Ascending aorta (tissue), 2 donors: ENCODE measurements at places on chromosomes 1 and 21. TPM values are rescaled to one million over a fixed set of nuclear protein-coding genes. Genes with fewer than 3 reads are reported as not detected.

ARID1A gene
- 104 TPM for total RNA-seq

DNA sequence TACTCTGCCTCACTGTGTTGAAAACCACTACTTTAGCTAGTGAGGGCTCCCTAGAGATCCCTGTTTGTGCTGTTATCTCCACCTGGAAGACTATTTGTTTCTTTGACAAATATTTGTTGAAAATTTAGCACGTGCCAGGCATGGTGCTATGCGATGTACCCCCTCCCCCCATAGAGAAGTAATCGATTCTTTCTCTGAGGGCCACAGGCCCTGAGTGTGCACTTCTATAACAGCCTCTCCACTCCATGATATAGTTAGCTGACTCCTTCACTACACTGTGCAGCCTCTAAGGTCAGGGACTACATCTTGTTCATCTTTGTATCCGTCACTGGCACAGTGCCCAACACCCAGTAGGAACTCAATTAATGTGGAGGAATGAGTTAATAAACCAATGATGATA, 17.3 kb upstream of the RBM15 start:
- H3K4me1 ChIP-seq, result no peaks in the 10 kb centered on the region
- DNase-seq, result no peak
- H3K36me3 ChIP-seq, result no peaks in the 10 kb centered on the region
- no peak overlapping the region for H3K27ac ChIP-seq
- no peak overlapping the region for H3K4me3 ChIP-seq

DNA sequence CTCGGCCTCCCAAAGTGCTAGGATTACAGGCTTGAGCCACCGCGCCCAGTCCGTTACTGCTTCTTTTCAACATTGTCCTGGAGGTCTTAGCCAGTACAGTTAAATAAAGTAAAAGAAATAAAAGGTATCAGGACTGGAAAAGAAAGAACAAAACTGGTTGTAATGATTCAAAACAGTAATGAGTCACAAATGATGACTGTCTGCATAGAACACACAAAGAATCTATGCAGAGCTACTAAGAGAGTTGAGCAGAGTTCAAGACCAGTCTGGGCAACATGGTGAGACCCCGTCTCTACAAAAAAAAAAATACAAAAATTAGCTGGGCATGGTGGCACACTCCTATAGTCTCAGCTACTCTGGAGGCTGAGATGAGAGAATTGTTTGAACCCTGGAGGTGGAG, 23.4 kb downstream of the BCAR3 start:
- H3K27ac ChIP-seq, result no peak overlapping the region
- no peak for DNase-seq
- peaks cover 16% of the 10 kb centered on the region for H3K4me1 ChIP-seq
- H3K36me3 ChIP-seq, result no peaks in the 10 kb centered on the region
- H3K27me3 ChIP-seq, result no peaks in the 10 kb centered on the region

DNA sequence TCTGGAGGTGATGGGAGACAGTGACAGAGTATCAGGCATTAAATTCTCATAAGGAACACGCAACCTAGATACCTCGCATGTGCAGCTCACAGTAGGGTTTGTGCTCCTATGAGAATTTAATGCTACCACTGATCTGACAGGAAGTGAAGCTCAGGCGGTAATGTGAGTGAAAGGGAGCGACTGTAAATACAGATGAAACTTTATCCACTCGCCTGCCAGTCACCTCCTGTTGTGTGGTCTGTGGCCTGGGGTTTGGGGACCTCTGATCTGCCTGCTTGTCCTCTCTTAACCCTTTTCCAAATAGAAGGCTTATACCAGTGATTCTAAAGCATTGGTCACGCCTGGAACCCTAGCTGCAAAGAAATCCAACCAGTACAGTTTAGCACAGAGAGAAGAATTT, 15.3 kb downstream of the GABPA start:
- H3K4me1 ChIP-seq, result no peaks in the 10 kb centered on the region
- H3K4me3 ChIP-seq, result no peak overlapping the region
- no peak overlapping the region for H3K27ac ChIP-seq
- H3K36me3 ChIP-seq, result peaks cover 43% of the 10 kb centered on the region

C1orf74 gene
- 0.11 TPM for total RNA-seq

DNA sequence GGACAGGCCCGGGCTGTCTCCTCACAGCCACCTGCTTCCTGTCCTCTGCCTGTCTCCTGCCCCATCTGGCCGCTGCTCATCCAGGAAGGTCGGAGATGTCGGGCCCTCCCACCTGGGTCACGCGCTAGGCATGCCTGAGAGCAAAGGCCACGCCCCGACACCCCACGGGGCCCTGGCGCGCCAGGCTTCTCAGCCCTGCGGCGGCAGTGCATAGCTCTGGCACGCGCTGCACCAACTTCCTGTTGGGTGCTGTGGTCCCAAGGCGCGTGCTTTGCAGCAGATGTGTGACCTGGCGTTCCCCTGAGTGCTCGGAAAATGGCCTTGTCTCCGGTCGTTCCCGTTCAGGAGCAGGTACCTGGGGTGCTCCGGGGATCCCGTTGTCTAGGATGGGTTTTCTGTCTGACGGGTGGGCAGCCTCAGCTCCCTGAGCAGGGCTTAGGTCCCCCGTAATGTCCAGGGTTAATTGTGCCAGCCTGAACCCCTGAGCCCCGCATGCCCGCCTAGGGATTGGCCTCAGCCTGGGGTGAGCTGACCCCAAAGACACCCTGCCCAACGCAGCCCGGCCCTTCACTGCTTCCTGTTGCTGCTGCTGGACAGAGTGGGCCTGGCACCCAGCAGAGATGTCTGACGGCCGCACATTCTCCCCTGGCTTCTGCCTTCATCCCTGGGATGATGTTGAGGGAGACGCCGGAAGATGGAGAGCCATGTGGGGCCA, 19.4 kb upstream of the KCNAB2 start:
- H3K36me3 ChIP-seq, result no peaks in the 10 kb centered on the region
- H3K4me3 ChIP-seq, result peak overlapping the region; percentile 48
- H3K27ac ChIP-seq, result no peak overlapping the region
- peak; percentile 79 for DNase-seq
- H3K27me3 ChIP-seq, result no peaks in the 10 kb centered on the region

DNA sequence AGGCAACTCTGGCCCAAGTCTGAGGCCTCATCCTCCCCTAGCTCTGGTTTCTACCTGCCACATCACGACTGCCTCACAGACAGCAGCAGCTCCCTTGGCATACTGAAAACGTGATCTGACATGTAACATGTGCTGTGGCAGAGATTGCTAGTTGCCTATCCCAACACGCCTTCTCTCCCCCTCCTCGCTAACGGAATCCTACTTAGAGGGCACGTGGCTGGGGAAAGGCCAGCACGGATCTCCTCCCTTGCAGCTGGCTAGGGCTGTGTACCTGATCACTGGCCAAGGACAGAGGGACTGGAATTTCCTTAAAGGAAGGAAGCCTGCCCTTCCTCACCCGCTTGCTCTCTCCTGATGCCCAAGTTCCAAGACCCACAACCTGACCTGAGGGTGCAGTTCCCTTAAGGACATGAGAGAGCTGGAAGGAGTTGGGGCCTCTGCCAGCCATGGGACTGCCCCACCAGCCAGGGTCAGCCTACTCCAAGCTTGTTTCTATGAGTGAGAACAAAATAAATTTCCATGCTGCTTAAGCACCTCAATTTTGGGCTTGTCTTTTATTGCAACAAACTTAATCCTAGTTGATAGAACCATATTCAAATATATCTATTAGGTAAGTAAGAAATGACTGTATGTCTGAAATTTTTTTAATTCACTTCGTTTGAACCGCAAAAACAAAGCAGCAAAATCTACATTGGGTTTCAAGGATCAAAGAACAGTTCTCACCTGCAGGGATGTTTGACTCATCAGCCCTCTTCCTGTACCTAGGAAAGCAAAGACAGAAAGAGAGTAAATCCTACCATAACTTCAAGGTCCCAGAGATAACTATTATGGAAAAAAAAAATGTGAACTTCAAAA, 7.2 kb downstream of the SETD4 start:
- DNase-seq, result no peak
- no peak overlapping the region for H3K4me3 ChIP-seq
- no peak overlapping the region for H3K27ac ChIP-seq

DNA sequence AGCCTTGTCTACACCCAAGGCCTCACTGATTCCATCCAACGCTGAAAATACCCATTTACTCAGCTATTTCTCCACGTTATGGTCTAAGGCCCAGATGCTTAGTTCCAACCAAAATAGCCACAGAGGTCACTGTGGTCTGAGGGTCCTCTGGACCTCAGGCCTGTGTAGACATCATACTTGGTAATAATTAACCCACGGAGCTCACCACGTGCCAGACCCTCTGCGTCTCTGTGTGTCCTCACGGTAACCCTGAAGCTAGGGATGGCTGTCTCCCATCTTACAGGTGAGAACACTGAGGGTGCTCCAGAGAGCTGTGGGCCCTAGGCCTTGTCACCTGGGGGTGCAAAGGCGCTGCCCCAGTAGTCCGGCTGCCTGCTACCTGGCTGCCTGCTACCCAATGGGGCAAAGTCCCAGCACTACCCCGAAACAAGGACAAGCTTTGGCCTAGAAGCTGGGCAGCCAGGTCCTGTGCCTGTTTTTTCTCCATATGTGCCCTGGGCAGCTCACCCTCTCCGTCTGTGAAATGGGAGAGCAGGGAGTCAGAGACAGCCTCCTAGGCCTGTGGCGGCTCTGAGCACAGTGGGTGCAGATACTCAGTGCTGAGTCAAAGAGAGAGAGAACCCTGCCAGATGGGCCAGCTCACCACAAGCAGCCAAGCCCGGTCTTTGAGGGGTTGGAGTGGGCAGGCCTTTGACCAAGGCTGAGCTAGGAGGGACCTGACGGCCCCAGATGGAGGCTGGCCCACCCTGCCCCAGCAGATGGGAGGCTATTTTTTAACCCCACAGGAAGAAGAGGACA, 17.0 kb upstream of the RUNX3 start:
- H3K27me3 ChIP-seq, result no peaks in the 10 kb centered on the region
- no peak overlapping the region for H3K4me3 ChIP-seq
- no peaks in the 10 kb centered on the region for H3K4me1 ChIP-seq
- no peak for DNase-seq
- H3K27ac ChIP-seq, result no peak overlapping the region

TENT5C gene
- total RNA-seq, result 0.32 TPM

SPRR1A gene
- not detected for total RNA-seq

- no peak for DNase-seq
- no peaks in the 10 kb centered on the region for H3K27me3 ChIP-seq
- H3K4me1 ChIP-seq, result no peaks in the 10 kb centered on the region
- no peaks in the 10 kb centered on the region for H3K36me3 ChIP-seq
- no peak overlapping the region for H3K4me3 ChIP-seq
Observed at GRCh38 chr1:81032374-81032773, 768.4 kb upstream of the ADGRL2 start.

PRRX1 gene
- 123 TPM for total RNA-seq

GUCA2B gene
- not detected for total RNA-seq

DNA sequence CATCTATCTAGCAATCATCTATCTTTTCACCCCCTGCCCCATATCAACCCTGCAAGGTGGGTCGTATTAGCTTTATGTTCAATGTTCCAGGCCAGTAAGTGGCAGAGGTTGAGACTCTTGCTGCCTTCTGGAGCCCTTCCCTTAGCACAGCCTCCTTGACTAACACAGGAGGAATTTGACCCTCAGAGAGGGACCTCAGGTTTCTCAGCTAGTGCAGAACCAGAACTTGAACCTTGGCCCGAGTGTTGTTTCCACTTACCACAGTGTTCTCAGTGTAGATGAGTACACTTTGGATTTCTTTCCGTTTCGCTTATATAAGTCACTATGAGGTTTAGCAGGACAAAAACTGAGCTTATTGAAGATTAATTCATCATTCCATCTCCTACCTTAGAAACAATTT, 11.1 kb upstream of the ATF3 start:
- no peak for DNase-seq
- H3K4me1 ChIP-seq, result peaks cover 5% of the 10 kb centered on the region
- no peaks in the 10 kb centered on the region for H3K36me3 ChIP-seq

VHLL gene
- total RNA-seq, result not detected

GRCh38 chr1:34640654-34641401, 114.0 kb upstream of the GJB5 start:
- no peak overlapping the region for H3K27ac ChIP-seq
- no peaks in the 10 kb centered on the region for H3K36me3 ChIP-seq
- no peaks in the 10 kb centered on the region for H3K4me1 ChIP-seq
- H3K27me3 ChIP-seq, result no peaks in the 10 kb centered on the region

GBP6 gene
- total RNA-seq, result not detected

DNA sequence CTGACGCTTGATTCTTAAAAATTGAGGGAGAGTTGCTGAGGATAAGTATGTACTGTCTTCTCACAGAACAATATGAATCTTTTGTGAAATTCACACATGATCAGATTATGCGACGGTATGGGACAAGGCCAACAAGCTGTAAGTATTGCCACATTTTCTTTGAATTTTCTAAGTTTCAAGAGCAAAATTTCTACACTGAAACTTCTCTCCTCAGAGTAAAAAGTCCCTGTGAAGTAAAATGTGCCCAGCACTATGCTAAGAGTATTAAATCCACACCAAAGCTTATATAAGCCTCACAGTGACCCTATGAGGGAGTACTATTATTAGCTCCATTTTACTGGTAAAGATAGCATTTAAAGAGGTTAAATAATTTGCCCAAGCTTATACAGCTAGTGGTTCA, 12.2 kb downstream of the AKIRIN1 start:
- H3K4me1 ChIP-seq, result no peaks in the 10 kb centered on the region
- H3K27ac ChIP-seq, result no peak overlapping the region
- H3K36me3 ChIP-seq, result peaks cover 91% of the 10 kb centered on the region
- DNase-seq, result no peak
- H3K4me3 ChIP-seq, result no peak overlapping the region
- no peaks in the 10 kb centered on the region for H3K27me3 ChIP-seq

TRAF5 gene
- 3.9 TPM for total RNA-seq

CEP350 gene
- total RNA-seq, result 37.8 TPM

TGFBR3 gene
- 127 TPM for total RNA-seq

DNA sequence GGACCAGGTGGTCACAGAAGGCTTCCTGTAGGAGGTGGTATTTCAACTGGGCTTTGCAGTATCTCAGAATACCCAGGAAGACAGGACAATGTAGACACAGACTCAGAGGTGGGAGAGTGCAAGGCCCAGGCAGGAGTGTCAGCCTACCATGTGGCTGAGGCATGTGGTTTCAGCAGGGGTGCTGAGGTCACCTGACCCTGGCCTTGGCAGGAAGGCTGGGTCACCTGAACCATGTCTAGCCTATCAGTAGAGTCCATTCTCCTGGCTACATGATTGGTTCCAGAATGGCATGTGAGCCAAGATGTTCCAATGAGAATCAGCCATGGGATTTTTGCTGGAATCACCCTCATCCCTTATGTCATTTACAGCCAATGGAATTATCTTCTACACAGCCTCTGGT, 169.4 kb downstream of the ACTL8 start:
- no peaks in the 10 kb centered on the region for H3K27me3 ChIP-seq
- H3K4me1 ChIP-seq, result no peaks in the 10 kb centered on the region
- H3K4me3 ChIP-seq, result no peak overlapping the region
- no peaks in the 10 kb centered on the region for H3K36me3 ChIP-seq

PADI4 gene
- not detected for total RNA-seq

LRRN2 gene
- 6.5 TPM for total RNA-seq

GRCh38 chr1:84339503-84339902, 38.0 kb downstream of the SAMD13 start:
- no peaks in the 10 kb centered on the region for H3K27me3 ChIP-seq
- H3K4me3 ChIP-seq, result no peak overlapping the region
- no peak for DNase-seq
- no peaks in the 10 kb centered on the region for H3K36me3 ChIP-seq

- no peak overlapping the region for H3K27ac ChIP-seq
- H3K36me3 ChIP-seq, result no peaks in the 10 kb centered on the region
- H3K27me3 ChIP-seq, result no peaks in the 10 kb centered on the region
- no peaks in the 10 kb centered on the region for H3K4me1 ChIP-seq
- no peak overlapping the region for H3K4me3 ChIP-seq
Observed at GRCh38 chr1:11337580-11338073, 64.6 kb downstream of the UBIAD1 start.

FMO1 gene
- total RNA-seq, result not detected

GRCh38 chr1:247358920-247359319, 27.3 kb upstream of the ZNF496 start:
- no peak overlapping the region for H3K27ac ChIP-seq
- no peaks in the 10 kb centered on the region for H3K27me3 ChIP-seq
- H3K4me1 ChIP-seq, result no peaks in the 10 kb centered on the region
- H3K4me3 ChIP-seq, result no peak overlapping the region
- peak; percentile 12 for DNase-seq
